AG04450 (cell line): ENCODE measurements at places on chromosomes 6 and 20.
A peak's percentile ranks its signal among the peaks of the same experiment; 100 is the strongest.

DNA sequence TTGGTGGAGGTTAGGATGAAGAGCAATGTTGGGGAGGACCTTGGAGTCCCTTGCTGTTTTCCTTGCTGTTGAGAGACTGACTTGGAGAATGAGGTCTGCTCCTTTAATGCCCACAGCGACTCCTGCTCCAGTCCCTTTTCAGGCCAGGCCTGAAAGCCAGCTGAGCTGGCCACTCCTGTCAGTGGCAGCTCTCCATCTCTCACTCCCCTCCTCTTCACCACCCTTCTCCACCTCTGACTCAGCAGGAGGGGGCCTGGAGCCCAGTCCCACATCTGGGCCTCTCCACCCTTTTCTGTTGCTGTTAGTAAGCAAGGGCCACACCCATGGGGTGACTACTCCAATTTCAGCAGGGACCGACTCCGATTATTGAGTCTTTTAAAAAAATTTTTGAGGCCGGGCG lies 2.2 kb downstream of the SNX21 start:
- no peak for DNase-seq

- DNase-seq: no peak
Measured at GRCh38 chr6:51753635-51754034, 333.8 kb downstream of the PKHD1 start.

DNA sequence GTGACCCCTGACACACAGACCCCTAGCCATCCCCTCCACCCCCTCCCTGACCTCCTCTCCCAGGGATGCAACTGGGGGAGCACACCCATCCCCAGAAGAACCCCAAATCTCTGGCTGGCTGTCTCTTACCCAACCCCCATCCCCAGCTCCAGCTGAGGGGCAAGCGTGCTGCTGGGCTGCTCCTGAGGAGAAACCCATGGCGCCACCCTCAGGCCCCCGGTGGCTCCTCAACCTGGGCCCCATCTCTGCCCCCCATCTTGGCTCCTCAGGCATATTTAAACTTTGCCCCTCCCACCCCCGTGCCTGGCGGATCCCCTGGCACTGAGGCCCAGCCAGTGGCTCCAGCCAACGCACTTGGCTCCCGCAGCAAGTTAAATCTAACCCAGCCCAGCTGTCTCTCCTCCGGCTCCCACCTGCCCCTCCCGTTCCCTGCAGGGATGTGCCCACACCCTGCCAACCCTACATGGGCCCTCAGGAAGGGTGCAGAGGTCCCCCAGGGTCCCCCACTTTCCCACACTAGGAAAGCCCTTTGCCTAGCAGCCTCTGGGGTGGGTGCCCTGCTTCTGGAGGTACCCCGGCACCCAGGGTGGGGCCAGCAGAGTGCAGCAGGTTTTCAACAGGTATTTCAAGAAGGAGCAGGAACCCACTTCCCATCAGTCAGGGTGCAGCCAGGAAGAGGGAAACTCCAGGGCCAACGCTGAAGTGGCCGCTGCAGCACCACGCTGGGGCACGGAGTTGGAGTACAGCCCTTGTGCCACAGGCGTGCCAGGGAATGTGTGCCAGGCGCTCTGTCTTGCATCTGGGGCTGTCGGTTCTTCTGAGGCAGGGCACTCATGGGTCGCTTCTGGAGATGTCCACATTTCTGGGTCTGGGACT lies 5.3 kb upstream of the OSBPL2 start:
- DNase-seq: no peak

DNA sequence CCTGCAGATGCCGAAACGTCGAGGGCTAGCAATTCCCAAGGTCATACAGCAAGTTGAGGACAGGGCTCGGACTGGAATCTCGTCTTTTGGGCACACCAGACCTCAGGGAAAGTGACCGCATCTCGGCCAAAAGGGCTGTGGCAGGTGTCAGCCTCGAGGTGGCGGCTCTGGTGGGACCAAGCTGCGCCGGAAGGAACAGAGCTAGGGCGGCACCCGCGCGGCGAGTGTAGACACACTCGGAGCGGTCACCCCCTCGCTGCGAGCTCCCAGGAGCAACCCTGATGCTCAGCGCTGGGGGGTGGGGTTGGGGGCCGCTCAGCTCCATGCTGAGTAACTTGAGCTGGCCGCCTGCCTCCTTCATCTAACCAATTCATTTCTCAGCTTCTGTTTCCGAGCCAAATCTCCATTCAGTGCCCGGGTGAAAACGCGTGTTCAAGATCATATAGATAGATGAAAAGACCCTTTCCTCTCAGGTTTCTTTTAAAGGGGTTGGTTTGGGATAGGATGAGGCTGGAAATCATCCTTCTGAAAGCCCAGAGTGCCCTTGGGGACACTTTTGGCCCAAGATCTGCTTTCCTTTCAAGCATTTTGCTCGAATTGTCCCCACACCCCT lies 2.2 kb upstream of the TUBB2B start:
- no peak for DNase-seq

GRCh38 chr20:47033665-47034064 lies 139.0 kb downstream of the EYA2 start:
- DNase-seq: no peak

DNA sequence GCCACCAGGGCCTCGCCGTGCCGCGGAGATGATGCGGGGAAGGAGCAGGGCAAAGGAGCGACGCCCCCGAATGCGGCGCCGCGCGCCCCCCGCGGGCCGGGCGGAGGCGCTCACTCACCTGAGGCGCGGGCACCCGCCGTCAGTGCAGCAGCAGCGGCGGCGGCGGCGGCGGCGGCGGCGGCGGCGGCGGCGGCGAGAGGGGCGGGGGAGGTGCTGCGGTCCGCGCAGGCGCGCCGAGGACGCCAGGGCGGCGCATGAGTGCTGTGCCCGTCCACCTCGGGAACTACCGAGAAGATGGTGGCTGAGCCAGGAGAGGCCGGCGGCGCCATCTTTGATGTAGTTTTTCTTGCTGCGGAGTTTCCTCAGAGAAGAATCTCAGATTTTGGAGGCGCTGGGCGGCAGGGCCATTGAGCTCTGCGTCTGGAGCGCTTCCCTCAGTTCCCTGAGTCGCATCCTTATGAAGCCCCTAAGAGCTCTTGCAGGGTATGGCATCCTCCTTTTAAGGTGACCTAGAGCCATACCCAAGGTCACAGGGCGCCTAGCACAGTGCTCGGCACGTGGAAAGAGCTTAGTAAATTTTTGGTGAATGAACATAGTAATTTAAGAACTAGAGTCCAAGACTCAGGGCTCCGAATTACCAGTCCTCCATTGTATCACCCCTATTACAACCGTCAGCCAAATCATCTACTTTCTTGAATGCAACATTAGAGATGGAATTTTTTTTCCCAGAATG lies at the start of gene NDRG3:
TSS of gene NDRG3 (minus strand) at position 164 of the 733 bp plus-strand sequence. CDS start 24,355 bp downstream, outside the sequence.
- peak; percentile 78 for DNase-seq

- DNase-seq: no peak
Measured at GRCh38 chr20:11549172-11550103, 368.3 kb upstream of the BTBD3 start.

DNA sequence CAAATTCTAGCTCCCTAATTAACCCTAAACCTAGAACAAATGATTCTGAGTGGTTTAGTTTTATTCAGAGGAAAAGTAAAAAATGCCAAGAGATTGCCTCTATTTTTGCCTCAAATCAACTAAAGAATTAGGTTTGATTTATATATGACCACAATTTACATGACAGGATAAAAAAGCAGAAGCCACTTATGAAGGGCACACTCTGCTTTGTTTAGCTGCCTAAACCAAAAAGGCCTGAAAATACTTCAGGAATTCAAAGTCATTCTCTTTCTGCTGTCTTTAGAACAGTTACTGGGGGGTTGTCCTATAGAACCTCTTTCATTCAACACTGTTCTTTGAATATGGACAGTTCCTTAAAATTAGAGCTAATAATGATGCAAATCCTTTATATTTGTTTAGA lies 5.3 kb downstream of the FBXO5 start:
- no peak for DNase-seq

DNA sequence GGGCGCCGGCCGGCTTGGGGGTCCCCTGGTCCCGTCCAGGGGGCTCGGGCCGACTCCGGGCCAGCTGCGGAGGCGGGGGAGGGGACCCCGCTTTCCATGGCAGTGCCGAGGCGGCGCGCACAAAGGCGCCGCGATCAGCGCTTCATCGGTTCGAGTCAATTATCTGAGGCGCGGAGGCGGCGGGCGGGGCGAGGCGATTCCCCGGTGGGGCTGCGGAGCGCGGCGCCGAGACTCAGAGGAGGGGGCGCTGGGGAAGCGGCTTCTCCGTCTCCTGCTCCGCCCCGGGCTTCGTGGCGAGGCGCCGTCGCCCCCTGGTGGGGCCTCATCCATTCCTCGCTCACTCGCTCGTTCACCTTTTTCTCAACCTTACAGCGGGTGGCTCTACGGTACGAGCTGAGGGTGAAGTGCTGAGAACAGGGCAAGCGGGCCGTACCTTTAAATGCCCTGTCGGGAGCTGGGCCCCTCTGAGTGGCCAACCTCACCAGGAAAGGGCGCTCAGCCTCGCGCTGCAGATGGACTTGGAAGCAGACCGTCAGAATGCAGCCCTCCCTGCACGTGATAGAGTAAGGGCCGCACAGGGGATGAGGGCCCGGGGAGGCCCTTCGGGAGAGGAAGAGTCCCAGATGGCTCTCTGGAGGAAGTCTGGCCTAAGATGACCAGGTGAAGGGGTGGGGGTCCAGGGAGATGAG lies 39.9 kb downstream of the SLC52A3 start:
- no peak for DNase-seq

DNA sequence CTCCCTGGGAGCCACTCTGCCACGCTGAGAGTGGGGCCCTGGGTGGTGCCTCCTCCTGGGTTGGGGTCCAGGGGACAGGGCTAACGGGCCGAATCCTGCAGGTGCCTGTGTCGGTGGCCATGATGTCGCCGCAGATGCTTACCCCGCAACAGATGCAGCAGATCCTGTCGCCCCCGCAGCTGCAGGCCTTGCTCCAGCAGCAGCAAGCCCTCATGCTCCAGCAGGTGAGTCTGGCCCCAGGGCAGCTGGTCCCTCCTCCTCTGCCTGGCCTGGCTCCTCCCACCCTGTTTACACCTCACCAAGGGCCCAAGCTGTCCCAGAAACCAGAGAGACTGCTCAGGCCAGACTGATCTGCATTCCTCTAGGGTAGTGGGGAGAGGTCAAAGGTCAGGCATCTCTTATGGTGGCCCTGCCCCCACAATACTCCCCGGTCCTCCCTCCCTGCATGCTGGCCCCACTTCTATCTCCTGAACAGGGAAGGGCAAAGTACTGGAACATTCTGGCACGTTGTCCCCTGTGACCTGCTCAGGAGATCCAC lies 38.6 kb downstream of the FOXP4 start:
- DNase-seq: no peak

- no peak for DNase-seq
Measured at GRCh38 chr20:9867196-9867980, 28.5 kb upstream of the PAK5 start.

GRCh38 chr6:20978151-20978614 lies 443.9 kb downstream of the CDKAL1 start:
- peak; percentile 62 for DNase-seq

DNA sequence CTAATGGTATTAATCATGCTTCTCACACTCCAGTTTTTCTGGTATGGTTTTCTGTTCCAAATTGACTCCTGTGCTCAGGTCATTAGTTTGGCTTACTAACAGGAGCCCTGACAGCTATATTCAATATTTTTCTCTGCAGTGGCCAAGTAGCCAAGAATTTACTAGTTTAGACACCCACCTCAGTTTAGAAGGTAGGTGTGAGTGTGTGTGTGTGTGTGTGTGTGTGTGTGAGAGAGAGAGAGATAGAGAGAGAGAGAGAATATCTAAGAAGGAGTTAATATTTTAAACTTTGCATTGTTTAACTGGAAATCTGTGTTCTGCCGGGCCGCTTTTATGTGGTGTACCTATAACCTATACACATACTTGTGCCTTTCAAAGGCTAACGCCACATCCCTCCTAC lies 18.5 kb downstream of the JARID2 start:
- DNase-seq: no peak

- DNase-seq: no peak
Measured at GRCh38 chr6:144566868-144567615, 281.9 kb downstream of the UTRN start.

DNA sequence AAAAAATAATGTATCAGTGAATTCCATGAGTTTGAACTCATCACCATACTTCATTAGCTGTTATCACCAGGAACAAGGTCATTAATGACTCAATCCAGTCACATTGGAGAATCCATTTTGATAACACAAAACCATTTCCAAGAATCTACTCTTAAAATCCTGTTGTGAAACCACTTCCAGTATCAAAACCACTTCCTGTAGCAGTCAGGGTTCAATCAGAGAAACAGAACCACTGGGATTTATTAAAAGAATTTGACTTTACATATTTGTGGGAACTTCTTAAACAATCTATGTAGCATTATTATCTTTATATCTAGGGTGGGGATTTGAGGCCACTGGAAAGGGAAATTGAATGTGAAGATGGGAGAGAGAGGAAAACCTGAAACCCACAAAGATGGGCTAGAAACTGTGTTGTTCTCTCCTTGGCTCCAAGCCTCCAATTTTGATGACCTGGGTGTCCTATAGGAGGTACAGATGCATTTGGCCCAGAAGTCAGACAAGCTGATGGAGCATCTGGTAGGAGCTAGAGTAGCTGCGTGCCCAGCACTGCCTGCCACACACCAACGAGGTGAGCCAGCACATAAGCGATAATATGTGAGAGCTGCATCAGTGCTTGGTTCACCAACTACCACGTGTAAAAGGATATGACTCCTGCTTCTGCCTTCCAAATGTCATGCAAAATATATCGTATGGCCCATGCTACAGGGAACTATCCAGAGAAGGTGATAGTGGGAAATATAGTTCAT lies 117.0 kb downstream of the TMEM200A start:
- no peak for DNase-seq

GRCh38 chr6:21039926-21040325 lies 505.7 kb downstream of the CDKAL1 start:
- DNase-seq: no peak

DNA sequence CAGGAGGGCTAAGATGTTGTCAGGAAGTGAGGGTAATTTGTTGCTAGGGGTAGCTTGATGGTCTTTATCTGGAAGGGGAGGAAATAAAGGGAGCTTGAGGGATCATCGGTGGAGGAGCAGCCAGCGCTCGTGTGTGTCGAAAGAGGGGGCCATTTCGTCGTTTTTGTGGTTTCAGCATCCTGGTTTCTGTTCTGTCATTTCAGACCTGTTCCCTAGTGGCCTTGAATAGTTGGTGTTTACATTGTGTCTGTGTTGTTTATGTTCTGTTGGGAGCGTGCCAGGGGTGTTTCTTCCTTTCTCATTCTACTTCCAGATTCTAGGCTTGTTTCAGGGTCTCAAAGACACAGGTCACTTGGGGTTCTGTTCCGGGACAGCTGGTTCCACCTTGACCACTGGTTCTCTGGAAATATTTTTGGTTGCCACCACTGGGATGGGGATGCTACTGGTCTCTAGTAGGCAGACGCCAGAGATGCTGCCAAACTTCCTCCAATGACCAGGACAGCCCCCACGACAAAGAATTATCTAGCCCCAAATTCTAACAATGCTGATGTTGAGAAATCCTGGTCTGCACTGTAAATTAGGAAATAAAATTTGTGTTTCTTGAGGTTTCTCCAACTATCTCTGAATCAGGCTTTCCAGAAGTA lies 113.9 kb upstream of the NAA20 start:
- no peak for DNase-seq

- no peak for DNase-seq
Measured at GRCh38 chr6:108105571-108105970, 31.0 kb upstream of the OSTM1 start.

DNA sequence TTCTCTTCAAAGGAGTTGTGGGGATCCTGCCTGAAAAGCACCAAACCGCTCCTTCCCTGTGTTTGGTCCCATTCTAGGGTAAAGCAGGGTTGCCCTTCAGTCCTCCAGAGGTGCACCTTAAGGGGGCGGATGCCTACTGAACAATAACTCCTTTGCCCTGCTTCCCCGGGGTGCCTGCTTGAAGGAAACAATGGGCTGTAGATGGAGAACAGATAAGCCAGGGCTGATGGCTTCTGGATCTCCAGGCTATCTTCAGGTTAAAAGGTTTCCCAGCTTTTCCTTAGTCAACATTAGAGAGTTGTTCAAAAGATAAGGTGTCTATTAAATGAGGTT lies 5.4 kb upstream of the PRDM1 start:
- DNase-seq: no peak

- no peak for DNase-seq
Measured at GRCh38 chr6:105384004-105384403, 18.9 kb downstream of the PREP start.
